Activated naive CD8-positive, alpha-beta T cell treated with anti-CD3 and anti-CD28 coated beads for 36 hours (primary cell): ENCODE measurements at places on chromosomes 4 and X.

DNA sequence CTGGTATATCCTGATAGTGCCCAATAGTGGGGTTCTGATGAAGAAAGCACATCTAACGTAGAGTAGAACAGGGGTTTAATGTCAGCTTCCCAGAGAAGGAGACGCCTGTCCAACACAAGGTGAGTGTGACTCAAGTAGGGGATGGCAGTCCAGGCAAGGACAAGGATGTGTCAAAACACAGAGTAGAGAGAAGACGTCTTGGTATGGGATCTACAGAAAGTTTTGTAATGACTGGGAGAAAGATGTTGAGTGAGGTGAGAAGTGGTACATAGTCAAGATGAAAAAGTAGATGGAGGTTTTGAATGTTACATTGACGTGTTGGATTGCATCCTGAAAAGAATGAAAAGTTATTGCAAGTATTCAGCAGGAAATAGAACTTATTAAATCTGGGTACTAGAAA lies 124.4 kb downstream of the TMA16 start:
- no peak for DNase-seq

- no peak for DNase-seq
Measured at GRCh38 chrX:17032351-17032750, 85.9 kb downstream of the REPS2 start.

GRCh38 chr4:41455206-41455605 lies 82.8 kb upstream of the LIMCH1 start:
- DNase-seq: no peak

- no peak for DNase-seq
Measured at GRCh38 chr4:74038086-74038424, 434 bp downstream of the CXCL3 start.

- no peak for DNase-seq
Measured at GRCh38 chr4:138063581-138063980, 178.6 kb downstream of the SLC7A11 start.

GRCh38 chr4:153466949-153467896 lies 1.1 kb downstream of the TMEM131L start:
- DNase-seq: peak; percentile 66

DNA sequence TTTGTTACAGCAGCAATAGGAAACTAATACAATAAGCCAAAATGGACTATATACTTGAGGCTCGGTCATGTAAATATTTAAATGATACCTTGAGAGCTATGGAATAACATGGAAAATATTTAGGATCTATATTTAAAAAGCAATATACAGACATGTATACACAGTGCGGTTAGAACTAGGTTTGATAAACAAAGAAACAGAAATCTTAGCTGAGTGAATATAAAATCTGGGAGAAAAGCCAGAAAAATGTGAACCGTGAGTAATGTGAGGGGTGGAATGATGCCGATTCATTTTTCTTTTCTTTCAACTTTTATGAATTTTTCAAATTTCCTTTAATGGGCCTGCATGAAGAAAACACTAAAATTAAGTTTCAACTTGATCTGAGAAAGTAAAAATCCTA lies 104.1 kb downstream of the ATXN3L start:
- DNase-seq: no peak

DNA sequence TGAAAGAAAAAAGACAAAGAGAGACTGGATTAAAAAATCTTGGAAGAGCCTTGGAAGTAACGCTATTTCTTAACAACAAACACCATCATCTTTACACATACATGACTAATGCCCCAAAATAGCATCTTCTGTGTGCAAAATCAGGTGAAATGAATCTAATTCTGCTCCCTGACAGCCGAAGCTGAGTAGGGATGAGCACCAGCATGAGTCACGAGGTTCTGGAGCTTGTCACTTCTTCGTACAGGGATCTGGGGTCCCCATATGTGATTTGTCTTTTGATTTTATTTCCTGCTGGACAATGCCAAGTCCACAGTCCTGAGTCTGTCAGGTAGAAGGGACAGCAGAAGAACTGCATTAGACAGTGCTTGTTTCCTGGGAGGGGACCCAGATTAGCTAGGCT lies 55.9 kb downstream of the OSTC start:
- DNase-seq: no peak

DNA sequence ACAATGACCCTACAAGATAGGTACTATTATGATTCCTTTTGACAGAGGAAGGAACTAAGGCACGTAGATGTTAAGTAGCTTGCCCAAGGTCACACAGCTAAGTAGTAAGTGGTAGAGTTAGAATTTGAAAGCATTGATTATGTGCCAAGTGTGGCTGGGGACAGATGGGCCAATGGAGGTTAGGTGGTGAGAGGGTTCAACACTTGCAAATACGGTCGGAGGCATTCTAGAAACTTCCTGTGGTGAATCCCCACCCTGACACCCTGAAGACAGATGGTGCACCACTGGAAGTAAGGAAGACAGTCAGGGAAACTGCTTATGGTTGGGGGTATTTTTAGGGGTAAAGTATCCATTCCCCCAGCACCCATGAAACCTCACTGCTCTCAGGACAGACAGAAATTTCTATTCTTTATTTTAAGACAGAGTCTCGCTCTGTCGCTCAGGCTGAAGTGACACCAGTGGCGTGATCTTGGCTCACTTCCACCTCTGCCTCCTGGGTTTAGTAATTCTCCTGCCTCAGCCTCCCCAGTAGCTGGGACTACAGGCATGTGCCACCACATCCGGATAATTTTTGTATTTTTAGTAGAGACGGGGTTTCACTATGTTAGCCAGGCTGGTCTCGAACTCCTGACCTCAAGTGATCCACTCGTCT lies 142.5 kb downstream of the RASL11B start:
- DNase-seq: no peak

DNA sequence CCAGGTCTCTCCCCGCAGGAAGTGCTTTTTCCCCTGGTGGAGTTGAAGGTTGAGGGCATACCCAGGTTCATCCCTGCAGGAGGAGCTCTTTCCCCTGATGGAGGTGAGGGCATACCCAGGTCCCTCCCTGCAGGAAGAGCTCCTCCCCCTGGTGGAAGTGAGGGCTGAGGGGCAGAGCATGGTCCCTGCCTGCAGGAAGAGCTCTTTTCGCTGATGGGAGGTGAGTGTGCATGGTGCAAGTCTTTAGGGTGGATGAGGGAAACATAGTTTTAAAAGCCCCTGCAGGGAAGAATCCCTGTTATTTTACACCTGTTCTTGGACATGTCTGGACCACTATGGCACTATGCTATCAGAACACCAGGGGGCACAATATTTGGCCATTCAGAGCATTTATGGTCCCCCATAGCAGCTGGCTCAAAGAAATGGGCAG lies 43.7 kb upstream of the PUDP start:
- DNase-seq: no peak

DNA sequence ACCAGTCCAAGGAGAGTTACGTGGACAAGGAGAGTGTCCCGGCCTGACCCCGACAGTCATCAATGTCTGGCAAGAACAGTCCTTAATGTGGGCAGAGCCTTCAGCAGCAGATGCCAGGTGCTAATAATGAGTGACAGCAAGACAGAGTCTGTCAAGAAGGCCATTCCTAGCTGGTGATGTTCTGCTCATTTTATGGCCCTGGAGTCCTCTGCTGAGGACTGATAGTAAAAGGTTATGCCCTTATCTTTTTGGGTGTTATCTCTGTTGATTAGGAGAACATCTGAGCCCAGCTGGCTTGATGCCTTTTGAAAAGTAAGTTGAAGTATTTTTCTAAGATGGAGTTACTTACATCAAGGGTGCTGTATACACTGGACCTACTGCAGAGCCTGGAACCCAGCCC lies 67.3 kb downstream of the SLC34A2 start:
- DNase-seq: no peak

DNA sequence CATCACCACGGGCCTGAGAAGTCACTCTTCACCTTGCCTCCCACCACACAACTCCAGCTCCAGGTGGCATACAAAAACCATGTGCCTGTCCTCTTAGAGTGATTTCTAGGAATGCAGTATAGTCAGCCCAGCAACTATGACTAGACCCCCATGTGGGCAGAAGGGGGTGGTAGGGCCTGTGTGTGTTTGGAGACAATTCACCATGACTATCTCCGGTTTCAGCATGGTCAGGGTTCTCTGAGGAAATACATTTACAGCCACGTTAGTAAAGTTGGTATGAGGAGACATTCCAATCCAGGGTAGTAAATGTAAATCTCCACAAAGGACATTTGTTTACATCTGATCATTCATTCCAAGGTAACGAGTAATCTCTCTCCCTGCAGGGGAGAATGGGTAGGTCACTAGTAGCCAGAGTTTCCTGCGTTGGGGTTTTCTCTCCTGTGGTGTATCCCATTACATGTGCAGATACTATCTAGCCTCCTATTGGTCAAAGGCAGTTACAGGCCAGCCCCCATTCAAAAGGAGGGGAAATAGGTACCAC lies 4.2 kb upstream of the MTMR1 start:
- no peak for DNase-seq
